ENCODE measurements at places on chromosomes 2 and 18. TPM values are rescaled to one million over a fixed set of nuclear protein-coding genes. Genes with fewer than 3 reads are reported as not detected.

MRO gene
- total RNA-seq, result not detected

ASB18 gene
- total RNA-seq, result not detected

IL36RN gene
- total RNA-seq, result not detected

MC2R gene
- not detected for total RNA-seq

PNPT1 gene
- total RNA-seq, result 14.3 TPM

RIT2 gene
- total RNA-seq, result not detected

UNC80 gene
- not detected for total RNA-seq

POTEJ gene
- total RNA-seq, result not detected

IL36G gene
- not detected for total RNA-seq

SERPINB7 gene
- not detected for total RNA-seq

GLI2 gene
- total RNA-seq, result not detected

SNRPD1 gene
- total RNA-seq, result 31.4 TPM

TFPI gene
- 1.3 TPM for total RNA-seq

CFAP210 gene
- total RNA-seq, result not detected

ANKRD29 gene
- total RNA-seq, result not detected

SEPTIN10 gene
- 5.6 TPM for total RNA-seq

ABCG8 gene
- total RNA-seq, result not detected

SIX2 gene
- not detected for total RNA-seq

CAPN13 gene
- total RNA-seq, result not detected

AQP12B gene
- not detected for total RNA-seq

RAB11FIP5 gene
- total RNA-seq, result 30.8 TPM

CDKL4 gene
- 0.74 TPM for total RNA-seq

CCDC150 gene
- 0.74 TPM for total RNA-seq

MYO5B gene
- not detected for total RNA-seq

DNMT3A gene
- 81.0 TPM for total RNA-seq

CD28 gene
- 235 TPM for total RNA-seq

CABLES1 gene
- 5.4 TPM for total RNA-seq

MATN3 gene
- total RNA-seq, result not detected

TMEM37 gene
- total RNA-seq, result not detected

MYOM1 gene
- total RNA-seq, result 1.4 TPM

LONRF2 gene
- total RNA-seq, result 0.42 TPM

PSMG2 gene
- 60.3 TPM for total RNA-seq

UBXN2A gene
- 15.0 TPM for total RNA-seq

IMMT gene
- total RNA-seq, result 61.9 TPM

UGT1A6 gene
- not detected for total RNA-seq

C2orf66 gene
- total RNA-seq, result not detected

SOX11 gene
- total RNA-seq, result not detected

SRD5A2 gene
- total RNA-seq, result not detected

GALNT3 gene
- 18.5 TPM for total RNA-seq

SCN3A gene
- not detected for total RNA-seq

ECEL1 gene
- not detected for total RNA-seq

LYPD6B gene
- total RNA-seq, result not detected

PKP4 gene
- total RNA-seq, result 21.9 TPM

STEAP3 gene
- not detected for total RNA-seq

RNF181 gene
- 47.0 TPM for total RNA-seq

SYT4 gene
- total RNA-seq, result 1.7 TPM

SNORC gene
- 1.3 TPM for total RNA-seq
